ENCODE measurements at places on chromosomes 5 and 9.

DNA sequence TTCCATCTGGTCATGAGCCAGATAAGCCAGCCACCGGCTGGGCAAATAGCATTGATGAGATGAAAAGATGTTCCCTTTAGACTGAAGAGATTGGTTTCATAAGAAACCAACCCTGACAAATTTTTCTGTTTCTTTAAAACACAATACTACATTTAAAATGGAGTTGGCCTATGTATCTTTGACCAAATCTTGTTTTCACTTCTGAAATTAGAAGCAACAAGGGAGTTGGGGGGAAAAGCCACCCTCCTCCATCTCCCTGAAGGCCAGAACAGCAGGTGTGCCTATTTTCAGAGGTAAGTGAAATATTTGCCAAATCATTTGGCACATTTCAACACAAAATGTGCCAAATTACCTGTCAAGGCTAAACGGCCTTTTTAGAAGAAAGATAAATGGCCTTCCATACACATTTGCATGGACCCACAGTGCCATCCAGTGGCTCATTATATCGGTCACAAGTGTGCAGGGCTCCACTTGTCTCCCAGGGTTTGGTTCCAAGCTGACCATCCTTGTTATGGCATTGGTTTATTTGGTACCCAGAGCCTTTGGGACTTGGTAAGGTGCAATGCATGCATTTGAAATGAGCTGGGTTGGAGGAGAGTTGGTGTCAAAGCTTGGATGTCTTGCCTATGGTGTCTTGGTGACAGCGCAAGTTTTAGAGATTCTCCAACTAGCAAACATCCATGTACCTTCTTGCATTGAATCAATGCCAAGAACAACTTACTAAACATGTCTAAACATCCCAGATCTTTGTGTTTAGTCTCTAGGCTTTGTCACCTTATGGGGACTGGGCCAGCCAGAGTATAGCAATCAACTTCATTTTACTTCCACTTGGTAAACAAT, 372.0 kb upstream of the KIF2A start:
- DNase-seq = peak; percentile 68

GRCh38 chr5:145531038-145531734, 304.0 kb downstream of the PRELID2 start:
- peak; percentile 92 for DNase-seq

DNA sequence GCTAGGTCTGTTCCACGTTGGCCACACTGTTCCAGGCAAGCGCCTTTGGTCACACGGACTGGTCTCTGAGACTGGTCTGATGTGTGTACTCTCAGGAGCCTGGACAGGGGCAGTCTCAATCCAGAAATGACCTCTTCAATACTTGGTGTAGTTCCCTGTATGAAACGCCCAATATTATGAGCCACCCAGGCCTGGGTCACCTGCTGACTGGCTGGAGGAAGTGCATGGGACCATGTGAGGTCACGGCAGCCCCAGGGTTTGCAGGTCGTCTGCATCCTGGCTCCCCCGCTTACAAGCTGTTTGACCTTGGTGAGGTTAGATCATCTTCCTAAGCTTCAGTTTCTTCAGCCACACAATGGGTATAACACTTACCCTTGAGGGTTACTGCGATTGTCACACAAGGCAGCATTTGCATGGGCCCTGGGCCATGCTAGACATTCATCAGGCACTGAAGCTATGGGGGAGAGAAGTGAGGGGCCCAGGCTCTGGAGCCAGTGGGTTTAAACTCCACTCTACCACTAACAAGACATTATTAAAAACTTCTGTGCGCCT, 5.2 kb upstream of the GRHPR start:
- DNase-seq = no peak

- DNase-seq = peak; percentile 35
These were observed 161.2 kb downstream of the RGS3 start for GRCh38 chr9:113624721-113625120.

GRCh38 chr5:160390787-160391696, 8.8 kb downstream of the FAM200C start:
- peak; percentile 53 for DNase-seq

GRCh38 chr9:124928116-124928515, 12.8 kb downstream of the GOLGA1 start:
- no peak for DNase-seq

DNA sequence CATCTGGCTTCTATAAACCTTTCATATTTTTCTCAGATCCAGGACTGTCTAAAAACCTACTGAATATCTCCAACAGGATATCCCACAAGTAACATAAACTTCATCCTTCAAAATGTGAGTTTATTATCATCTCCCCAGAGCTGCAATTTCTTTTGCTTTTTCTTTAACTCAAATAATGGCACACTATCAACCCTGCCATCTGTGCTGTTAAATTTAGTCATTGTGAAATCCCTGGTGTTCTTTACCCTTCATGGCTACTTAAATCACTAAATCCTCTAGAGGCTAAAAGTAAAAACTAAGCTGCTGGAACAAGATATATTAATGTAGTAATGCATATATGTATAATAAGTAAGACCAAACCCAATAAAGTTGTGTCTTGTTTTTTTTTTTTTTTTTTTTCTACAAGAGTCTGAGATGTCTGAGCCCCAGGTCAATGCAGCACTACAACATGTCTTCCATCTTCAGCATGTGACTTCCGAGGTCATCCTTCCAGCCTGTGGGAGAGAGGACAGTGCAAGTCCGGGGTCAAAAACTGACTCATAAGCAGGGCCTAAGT, 362.9 kb downstream of the ADGRV1 start:
- DNase-seq = no peak

DNA sequence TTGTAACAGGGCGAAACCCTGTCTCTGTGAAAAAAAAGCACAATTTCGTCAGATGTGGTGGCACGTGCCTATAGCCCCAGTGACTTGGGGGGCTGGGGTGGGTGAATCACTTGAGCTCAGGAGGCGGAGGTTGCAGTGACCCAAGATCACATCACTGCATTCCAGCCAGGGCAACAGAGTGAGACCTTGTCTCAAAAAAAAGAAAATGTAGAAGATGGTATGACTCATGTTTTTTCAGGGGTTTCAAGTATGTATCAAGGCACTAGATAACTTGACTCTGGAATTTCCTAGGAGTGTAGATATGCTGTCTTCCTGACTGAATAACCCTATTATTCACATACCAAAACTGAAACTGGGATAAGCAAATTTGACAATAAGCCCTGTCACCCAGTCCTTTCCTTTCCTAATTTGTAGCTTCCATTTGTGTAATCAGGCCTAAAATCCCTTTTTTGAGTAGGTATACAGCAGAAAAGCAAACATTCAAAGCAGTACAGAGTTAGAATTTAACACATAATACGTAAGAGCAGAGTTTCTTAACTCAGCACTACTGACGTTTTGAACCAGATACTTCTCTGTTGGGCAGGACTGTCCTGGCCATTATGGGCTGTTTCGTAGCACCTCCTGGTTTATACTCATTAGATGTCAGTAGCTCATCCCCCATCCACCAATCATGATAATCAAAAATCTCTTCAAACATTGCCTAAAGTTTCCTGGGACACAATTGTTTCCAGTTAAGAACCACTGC, 17.3 kb upstream of the ANKRD18B start:
- peak; percentile 72 for DNase-seq

DNA sequence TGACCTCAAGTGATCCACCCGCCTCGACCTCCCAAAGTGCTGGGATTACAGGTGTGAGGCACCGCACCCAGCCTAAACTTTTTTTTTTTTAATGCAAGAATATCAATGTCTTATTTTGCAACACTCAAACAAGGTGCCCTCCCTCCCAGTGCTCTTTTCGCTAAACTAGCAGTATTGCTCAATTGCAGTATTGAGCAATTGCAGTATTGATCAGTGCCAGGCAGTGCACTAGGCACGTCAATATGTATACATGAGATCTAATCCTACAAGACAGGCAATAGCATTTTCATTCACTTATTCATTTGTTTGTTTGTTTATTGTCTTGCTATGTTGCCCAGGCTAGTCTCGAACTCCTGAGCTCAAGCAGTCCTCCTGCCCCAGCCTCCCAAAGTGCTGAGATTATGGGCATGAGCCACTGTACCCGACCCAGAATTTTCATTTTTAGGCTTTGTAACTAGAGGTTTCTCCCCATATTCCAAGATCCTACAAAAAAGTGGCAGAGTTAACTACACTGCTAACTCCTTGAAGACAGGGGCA, 94.5 kb downstream of the TTLL11 start:
- no peak for DNase-seq

All from PC-3 (cell line).